ENCODE measurements at places on chromosomes 4 and X. TPM values are rescaled to one million over a fixed set of nuclear protein-coding genes. Genes with fewer than 3 reads are reported as not detected.
A peak's percentile ranks its signal among the peaks of the same experiment; 100 is the strongest.

TLR2 gene
- 15.8 TPM for total RNA-seq

GIMD1 gene
- total RNA-seq, result not detected

DNA sequence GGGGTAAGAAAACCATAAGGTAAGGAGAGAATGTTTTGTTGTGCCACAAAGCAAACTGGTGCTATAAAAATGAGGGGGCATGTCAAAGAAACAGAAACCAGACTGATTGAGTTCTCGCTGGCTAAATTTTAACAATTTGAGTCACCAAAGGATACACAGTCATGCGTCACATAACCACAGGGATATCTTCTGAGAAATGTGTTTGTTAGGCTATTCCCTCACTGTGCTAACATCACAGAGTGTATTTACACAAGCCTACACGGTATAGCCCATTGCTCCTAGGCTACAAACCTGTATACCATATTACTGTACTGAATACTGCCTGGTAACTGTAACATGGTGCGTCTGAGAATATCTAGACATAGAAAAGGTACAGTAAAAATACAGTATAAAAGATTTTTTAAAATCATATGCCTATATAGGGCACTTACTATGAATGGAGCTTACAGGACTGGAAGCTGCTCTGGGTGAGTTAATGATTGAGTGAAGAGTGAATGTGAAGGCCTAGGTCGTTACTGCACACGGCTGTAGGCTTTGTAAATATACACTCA, 50.1 kb downstream of the FBXW7 start:
- no peak overlapping the region for H3K27ac ChIP-seq
- DNase-seq, result peak; percentile 9
- H3K4me3 ChIP-seq, result no peak overlapping the region

DNA sequence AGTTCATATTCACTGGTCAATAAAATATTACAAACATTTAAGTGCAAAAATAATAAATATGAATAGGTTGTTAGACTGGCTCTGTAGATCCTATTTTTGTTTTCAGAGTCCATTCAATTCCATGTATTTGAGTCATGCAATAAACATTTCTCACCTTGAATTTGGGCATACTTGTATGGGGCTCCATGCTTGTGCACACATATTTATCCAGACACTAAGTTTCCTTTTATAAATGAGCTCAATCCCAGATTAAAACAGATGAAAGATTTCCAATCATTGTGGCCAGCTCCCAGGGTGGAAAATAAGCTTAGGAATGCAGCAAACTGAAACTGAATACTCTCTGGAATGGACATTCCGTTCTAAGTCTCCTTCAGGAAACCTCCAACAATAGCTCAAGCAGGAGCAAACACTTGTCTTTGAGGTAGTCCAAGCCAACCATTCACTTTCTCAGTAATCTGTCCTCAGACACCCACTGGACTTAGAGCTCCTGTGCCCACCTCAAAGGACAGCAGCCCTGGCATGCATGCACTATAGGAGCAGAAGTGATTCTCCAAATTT, 16.4 kb downstream of the DMD start:
- H3K36me3 ChIP-seq, result no peaks in the 10 kb centered on the region
- H3K27me3 ChIP-seq, result no peaks in the 10 kb centered on the region
- no peak for DNase-seq

DNA sequence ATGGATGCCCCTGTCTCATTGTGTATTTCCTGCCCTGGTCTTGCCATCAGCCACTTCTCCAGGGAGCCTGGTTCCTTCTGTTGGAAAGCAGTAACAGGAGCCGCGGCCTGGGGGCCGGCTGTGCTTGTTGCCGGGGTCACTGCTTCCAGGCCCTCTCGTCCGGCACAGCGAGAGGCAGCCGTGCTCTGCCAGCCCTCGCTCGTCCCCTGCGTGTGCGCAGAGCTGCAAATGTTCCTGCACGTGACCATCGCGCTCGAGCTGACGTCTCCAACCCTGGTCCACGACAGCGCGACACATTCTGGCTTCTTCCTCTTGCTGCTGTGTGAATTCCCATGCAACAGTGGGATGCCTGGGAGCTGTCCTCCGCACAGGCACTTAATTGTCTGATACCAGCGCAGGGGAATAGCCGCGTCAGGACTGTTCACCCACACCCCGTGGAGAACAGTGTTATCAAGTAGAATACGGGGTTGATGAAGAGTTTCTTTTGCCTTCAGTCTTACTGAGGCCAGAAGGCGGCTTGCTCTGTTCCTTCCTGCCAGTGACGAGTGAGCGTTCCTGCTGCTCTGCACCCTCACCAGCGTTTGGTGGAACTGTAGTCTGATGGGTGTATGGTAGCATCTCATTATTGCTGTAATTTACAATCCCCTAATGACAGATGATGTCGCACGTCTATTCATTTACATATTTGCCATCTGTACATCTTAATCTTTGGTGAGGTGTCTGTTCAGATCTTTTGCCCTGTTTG, 12.3 kb downstream of the PDE6B start:
- H3K4me1 ChIP-seq, result no peaks in the 10 kb centered on the region
- H3K36me3 ChIP-seq, result no peaks in the 10 kb centered on the region
- no peak overlapping the region for H3K27ac ChIP-seq
- H3K27me3 ChIP-seq, result no peaks in the 10 kb centered on the region
- no peak overlapping the region for H3K4me3 ChIP-seq
- DNase-seq, result no peak

- no peak overlapping the region for H3K4me3 ChIP-seq
- no peaks in the 10 kb centered on the region for H3K4me1 ChIP-seq
- H3K27ac ChIP-seq, result no peak overlapping the region
- no peak for DNase-seq
These were observed 910.3 kb upstream of the LCORL start for GRCh38 chr4:18931643-18932377.

- no peak for DNase-seq
- no peaks in the 10 kb centered on the region for H3K4me1 ChIP-seq
- no peak overlapping the region for H3K27ac ChIP-seq
- no peaks in the 10 kb centered on the region for H3K27me3 ChIP-seq
- no peak overlapping the region for H3K4me3 ChIP-seq
- H3K36me3 ChIP-seq, result no peaks in the 10 kb centered on the region
These were observed 114.7 kb upstream of the TTC29 start for GRCh38 chr4:147060151-147060931.

GRCh38 chr4:163542275-163542674, 47.8 kb downstream of the TMA16 start:
- H3K36me3 ChIP-seq, result no peaks in the 10 kb centered on the region
- no peak overlapping the region for H3K27ac ChIP-seq
- H3K4me1 ChIP-seq, result no peaks in the 10 kb centered on the region
- no peak overlapping the region for H3K4me3 ChIP-seq
- no peak for DNase-seq
